ENCODE measurements at places on chromosomes 11 and 22. TPM values are rescaled to one million over a fixed set of nuclear protein-coding genes. Genes with fewer than 3 reads are reported as not detected.

OR52I2 gene
- total RNA-seq: not detected

- DNase-seq: no peak
Observed at GRCh38 chr11:118442301-118442700, 6.0 kb downstream of the KMT2A start.

DNA sequence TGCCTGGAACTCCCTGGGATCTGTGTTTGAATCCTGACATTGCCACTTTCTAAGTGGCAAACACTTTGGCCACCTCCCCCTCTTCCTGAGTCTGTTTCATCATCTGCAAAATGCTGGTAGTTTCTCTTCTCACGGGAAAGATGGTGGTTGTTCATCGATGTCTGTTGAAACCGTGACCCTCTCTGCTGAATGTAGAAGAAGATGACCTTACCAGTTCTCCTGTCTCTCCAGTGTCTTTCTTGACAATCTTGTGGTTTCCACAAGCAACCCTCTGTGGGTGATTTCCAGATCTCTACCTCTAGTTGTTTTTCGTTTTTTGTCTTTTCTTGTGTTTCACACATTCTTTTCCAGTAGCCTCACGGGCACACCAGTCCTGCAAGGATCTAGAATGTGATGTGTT is 27.5 kb downstream of the ZBTB16 start:
- no peak for DNase-seq

DNA sequence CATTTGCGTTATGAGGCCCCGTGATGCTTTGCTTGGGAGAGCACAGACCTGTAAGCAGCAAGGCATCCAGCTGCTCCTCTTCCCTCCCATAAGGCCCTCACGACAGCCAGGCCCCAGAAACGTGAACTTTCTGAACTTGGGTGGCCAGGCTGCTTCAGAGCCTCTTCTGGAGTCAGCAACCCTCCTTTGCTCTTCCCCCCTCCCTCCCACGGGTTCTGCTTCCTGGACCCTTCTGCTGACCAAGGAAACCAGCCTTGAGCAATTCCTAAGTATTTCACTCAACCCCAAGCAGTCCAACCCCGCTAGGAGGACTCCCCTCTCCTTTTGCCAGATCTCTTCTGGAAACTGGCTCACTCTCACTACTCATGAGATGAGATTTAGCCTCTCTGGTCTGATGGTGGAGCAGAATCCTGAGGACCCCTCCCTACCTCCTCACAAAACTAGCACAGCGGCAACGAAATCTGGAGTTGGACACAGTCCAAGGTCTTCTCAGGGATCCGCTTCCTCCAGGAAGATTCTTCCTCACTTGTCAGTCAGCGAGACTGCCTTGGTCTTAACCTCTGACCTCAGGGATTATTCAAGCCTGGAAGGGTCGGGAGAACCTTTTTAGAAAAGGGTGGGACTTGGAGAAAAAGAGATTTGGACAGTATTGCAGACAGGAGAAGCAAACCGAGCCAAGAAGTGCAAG is 86.2 kb downstream of the UBASH3B start:
- DNase-seq: no peak

DNA sequence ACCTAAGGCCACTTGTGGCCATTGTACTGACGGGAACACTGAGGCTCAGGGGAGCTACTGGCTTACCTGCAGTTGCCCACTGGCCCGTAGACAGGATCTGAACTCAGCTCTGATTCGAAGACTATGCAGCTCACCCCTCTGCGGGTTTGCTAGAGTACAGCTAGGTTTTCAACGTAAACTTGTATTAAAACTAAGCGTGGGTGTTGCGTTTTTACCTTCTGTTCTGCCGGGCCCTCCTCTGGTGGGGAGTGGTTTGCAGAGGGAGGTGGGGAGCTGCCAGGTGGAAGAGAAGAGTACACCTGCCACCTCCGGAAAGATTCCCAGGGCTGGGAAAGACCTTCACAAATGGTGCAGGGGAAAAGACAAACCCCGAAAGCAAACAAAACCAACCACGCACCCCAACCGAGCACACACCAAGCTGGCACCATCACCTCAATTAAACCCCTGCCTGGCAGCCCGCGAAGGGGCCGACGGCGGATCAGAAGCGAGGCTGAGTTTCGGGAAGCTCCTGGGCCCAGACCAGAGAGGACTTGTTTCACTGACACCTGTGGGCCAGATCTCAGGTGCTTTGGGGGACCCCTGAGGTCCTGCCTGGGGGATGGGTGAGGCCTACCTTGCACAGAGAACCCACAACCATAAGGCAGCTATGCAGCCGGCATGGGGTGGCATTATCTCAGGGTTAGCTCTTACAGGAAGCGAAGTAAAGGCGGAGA is 37.7 kb downstream of the SHISAL1 start:
- DNase-seq: no peak

GRCh38 chr22:42625416-42625815 is 10.7 kb upstream of the POLDIP3 start:
- no peak for DNase-seq

GRCh38 chr22:25845985-25846745 is 104.2 kb downstream of the MYO18B start:
- no peak for DNase-seq
